T-helper 17 cell (primary cell): ENCODE measurements at places on chromosomes 5 and 9.

DNA sequence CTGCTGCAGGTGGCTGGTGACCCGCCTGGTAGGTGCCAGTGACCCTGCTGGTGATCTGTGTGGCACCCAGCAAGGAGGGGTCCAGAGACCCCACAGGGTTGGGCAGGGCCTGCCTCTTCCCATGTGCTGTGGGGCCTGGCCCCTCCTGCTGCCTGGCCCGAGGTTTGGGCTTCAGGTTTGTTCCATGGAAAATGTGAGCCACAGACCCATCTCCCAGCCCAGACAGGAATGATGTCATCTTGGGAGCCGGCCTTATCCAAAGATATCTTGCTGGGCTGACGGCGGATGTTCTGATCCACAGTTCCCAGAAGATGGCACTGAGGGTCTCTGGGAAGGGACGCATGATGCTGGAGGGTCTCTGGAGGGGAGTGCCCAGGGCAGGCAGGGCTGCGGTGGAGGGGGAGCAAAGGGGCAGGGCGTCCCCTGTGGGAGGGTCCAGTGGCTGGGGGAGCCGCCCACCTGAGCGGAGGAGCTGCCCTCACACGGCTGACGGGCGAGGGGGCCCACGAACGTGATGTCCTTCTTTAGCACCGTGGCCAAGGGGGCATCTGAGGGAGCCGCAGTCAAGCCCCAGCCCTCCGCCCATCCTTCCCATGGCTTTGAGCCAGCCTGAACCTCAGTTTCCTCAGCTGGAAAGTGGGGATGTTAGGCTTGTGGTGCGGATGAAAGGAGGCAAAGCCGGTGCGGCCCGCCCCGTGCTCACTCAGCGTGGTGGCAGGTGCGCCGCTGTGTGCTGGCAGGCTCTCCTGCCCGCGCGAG lies 68.1 kb downstream of the COL5A1 start:
- DNase-seq: no peak

DNA sequence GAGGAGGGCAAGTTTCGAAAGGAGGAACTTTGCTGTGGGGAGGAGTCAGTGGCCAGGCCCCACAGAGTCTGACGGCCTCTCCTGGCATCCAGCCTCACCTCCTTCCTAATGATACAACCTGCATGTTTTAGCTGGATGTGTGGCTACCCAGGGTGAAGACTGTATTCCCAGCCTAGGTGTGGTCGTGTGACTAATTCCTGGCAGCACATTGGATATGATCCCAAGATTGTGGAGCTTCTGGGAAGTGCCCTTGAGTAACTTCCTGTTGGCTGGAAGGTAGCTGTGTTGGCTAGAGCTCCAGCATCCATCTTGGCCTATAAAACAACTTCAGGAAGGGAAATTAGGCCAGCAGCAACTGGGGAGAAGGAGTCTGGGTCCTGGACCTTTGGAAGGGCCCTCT lies 19.0 kb upstream of the LPCAT1 start:
- DNase-seq: no peak

- DNase-seq: no peak
Observed at GRCh38 chr9:113593682-113594281, 130.3 kb downstream of the RGS3 start.

DNA sequence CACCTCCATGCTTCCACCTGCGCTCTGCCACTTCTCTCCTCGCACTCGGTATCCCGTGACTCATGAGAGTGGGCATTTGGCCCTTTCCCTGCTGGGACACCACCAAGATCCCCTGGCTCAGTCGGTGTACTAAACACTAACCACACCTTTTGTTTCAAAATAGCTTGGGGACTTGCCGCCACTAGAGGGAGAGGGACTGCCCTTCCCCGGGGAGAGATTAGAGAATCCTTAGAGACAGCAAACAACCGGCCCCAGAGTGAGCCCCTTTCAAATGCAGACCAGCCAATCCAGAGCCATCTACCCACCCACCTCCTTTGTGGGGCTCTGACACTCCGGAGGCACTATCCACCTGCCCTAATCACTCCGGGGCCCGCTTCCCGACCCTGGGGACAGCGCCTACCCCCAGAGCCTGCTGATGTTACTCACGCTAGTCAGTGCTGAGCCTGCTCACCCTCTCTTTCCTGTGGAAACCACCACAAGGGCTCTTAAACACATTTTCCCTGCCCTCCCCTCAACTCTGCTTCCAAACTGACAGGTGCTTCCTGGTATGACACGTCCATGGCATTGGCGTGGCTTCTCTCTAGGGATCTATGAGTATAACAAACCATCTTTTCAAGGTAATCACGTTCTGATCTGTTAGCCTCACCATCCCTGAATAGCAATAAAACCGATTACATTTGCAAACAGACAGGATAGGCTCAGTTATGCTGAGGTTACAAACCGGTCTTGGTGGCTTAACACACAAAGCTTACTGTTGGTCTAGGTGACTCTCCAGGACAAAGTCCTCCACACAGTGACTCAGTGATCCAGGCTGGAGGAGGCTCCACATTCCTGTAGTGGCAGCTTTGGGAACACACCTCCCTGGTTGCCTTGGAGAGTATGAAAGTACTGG lies 180.1 kb upstream of the MVB12B start:
- no peak for DNase-seq

GRCh38 chr9:132610661-132611060 lies 28.3 kb downstream of the BARHL1 start:
- DNase-seq: no peak

- DNase-seq: no peak
Observed at GRCh38 chr5:75611311-75612225, at the start of gene ANKDD1B. Gene ANKDD1B, plus strand, starts transcription at chr5:75611453. Its CDS starts 182 bp downstream, at chr5:75611635.

DNA sequence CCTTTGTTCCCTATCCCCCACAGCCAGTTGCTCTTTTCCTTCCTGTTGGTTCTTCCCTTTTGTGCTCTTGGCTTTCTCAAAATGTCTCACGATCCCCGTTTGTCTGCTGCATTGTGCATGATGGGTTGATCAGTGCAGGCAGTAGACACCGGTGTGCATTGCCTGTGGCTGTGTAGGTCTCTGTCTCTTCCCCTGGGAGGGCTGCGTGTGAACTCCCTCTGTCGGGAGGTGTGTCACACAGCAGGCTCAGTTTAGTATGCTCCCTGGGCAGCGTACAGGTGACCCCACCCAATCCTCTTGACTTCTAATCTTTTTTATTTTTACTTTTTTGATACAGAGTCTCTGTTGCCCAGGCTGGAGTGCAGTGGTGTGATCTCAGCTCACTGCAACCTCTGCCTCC lies 265.3 kb downstream of the FSTL4 start:
- DNase-seq: no peak

GRCh38 chr5:68356216-68356615 lies 140.7 kb downstream of the PIK3R1 start:
- no peak for DNase-seq

- DNase-seq: no peak
Observed at GRCh38 chr5:172165465-172165864, 22.6 kb downstream of the STK10 start.

DNA sequence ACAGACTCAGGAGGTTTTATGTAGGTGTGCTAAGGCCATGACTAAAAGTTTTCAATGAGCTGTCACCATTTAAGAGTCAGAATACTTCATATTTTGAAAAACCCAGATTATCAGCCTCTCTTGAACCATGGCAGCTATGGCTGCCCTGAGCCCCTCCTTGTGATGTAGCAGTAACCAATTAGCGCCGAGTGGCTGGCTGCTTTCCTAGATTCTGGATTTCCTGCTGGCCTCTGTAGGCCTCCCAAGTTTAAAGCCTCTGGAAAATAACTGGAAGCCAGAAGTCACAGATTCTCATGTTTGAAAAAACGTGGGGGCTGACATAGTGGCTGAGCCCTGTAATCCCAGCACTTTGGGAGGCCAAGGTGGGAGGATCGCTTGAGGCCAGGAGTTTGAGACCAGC lies 25.5 kb downstream of the DAB2IP start:
- no peak for DNase-seq

GRCh38 chr5:112371067-112371466 lies 48.0 kb downstream of the EPB41L4A start:
- no peak for DNase-seq

GRCh38 chr5:169011009-169011408 lies 289.9 kb downstream of the SLIT3 start:
- DNase-seq: no peak

DNA sequence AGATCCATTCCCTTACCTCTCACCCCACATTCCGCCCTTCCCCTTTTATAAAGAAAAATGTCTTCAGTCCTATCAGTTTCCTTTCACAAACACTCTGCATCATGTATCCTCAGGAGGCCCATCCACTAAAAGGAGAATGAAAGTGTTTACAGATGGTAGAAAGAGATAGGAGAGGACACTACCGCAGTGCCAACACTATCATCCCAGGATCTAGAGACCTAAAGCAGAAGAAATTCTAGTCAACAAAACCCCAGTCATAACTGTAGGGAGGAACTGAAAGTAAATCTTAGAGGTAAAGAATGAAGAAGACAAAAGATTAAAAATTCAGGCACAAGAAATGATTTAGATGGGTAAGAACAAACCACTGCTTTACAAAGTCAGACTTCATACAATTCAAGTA lies 114.1 kb downstream of the MLLT3 start:
- no peak for DNase-seq

GRCh38 chr5:32066448-32066847 lies 107.7 kb downstream of the GOLPH3 start:
- no peak for DNase-seq

- DNase-seq: no peak
Observed at GRCh38 chr5:117955831-117956230, 1032.5 kb downstream of the DTWD2 start.

DNA sequence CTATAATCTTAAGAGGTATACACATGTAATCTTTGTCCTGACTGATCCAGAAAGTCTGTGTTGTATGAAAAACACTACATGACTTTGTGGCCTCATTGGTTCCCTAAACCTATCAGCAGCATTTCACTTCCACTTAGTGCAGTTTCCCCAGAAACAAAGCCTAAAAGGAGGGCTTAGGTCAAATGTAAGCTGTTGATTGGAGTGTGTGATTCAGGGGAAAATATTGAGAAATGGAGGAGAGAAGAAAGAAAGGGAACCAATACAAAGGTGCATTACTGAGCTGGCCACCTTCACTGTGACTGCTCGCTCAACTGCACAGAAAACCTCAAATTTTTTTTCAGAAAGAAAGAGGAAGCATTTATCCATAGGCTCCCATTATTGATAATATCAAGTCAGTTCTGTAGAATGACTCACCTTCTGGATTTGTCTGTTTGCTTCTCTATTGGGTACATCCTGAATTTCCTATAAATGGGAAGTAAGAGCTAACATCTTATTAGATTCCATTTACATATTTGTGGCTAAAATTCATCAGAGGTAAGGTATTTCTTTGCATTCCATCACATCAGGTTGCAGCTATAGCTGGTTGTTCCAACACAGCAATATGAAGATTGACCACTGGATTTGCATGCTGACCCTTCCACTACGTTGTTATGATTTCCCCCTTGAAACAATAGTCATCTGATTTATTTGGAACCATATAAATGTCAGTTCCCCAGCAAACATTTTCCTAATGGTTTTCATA lies 10.3 kb upstream of the FST start:
- DNase-seq: no peak

DNA sequence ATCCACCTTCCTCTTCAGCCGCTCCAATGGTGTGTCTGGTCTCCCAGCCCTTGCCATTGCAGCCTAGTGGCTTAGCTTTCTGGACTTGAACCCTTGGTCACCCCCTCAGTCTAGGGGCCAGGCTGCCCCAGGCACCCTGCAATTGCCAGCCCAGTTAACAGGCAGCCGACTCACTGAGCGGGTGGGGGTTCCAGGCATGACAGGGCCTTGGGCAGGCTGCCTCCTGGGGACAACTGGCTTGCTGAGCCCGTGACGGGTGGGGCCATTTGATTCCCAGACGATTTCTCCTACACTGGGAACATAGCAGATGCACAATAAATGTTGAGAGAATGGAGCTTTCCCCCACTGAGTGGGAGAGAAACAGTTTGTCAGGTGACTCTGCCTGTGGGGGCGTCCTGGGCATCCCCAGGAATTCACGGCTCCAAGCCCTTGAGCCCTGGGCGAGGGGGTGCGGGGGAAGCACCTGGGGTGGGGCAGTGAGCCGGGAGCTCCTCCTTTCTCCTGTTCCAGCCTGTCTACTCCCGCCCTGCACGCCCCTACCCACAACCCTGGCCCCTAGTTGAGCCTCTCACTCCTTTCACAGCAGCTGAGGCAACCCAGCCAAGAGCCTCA lies 12.6 kb upstream of the AQP7 start:
- no peak for DNase-seq

DNA sequence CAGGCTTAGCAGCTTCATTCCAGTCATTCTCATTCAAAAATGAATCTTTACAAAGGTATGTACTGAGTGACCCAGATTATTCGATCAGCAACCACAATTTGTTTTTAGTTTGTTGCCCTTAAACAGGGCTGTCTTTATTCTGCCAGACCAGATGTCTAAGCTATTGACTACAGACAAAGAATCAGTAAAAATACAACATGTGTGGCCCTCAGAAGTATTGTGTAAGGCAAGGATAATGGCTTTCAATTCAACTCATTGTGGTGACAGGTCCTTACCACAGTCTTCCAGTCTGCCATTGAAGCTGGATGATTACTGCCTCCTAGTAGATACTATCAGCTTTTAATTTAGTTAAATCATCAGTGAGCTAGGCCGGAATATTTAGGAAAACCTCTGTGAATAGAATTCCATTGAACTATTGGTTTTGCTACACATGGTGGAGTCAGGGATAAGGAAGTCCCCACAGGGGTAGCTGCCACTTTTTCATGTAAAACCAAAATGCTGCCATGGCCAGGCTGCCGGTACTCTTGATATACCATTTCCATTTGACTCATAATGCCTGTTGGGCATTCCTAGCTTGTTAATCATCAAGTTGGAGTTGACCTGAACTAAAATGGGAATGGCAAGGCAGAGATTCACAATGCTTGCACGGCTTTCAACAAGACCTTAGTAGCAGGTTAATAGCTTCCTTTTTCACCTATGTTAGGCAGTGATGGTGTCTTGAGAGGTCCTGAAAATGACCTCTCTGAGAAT lies 175.6 kb downstream of the MEF2C start:
- no peak for DNase-seq

GRCh38 chr9:133711428-133712220 lies 26.5 kb downstream of the SARDH start:
- DNase-seq: no peak

- no peak for DNase-seq
Observed at GRCh38 chr9:135248721-135249120, 161.3 kb downstream of the OLFM1 start.

GRCh38 chr5:66382152-66382551 lies 214.0 kb upstream of the MAST4 start:
- no peak for DNase-seq

DNA sequence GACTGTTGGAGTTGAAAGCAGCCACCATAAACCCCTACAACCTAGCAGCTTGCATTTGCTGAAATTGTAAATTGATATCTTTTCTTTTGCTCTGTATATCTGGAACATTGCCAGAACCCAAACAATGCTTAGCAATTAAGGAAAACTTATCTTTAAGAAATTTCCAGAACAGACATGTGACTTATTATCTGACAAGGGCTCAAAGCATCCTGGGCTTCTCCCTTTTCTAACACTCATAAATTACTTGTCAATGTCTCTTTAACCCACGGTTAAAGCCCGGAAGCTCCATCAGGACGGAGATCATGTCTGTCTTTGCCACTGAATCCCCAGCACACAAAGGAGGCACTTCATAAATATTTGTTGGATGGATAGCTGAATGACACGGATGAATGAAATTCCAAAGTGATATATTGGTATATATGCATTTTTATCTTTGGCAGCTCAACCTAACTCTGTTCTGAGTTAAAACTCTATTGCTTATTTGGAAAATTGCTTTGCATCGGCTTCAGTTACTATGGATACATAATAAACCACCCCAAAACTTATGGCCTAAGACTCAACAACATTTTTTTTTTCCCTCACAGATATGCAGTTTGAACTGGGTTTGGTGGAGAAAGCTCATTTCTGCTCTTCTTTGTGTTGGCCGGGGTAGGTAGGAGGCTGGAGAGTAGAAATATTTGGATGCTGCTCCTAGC lies 103.1 kb upstream of the CLINT1 start:
- no peak for DNase-seq

- no peak for DNase-seq
Observed at GRCh38 chr5:7372399-7372798, 23.5 kb upstream of the ADCY2 start.
